Sigmoid colon (tissue), 7 donors: ENCODE measurements at places on chromosomes 5 and 9. TPM values are rescaled to one million over a fixed set of nuclear protein-coding genes. Genes with fewer than 3 reads are reported as not detected.

DMRT1 gene
- polyA plus RNA-seq, result not detected

CDKN2A gene
- polyA plus RNA-seq, result 1.7 TPM

C8G gene
- polyA plus RNA-seq, result 5.4 TPM

RRAGA gene
- polyA plus RNA-seq, result 66.0 TPM

MTMR12 gene
- 11.5 TPM for polyA plus RNA-seq

- no peak for DNase-seq
Observed at GRCh38 chr5:111135946-111136345, 43.8 kb downstream of the WDR36 start.

DNA sequence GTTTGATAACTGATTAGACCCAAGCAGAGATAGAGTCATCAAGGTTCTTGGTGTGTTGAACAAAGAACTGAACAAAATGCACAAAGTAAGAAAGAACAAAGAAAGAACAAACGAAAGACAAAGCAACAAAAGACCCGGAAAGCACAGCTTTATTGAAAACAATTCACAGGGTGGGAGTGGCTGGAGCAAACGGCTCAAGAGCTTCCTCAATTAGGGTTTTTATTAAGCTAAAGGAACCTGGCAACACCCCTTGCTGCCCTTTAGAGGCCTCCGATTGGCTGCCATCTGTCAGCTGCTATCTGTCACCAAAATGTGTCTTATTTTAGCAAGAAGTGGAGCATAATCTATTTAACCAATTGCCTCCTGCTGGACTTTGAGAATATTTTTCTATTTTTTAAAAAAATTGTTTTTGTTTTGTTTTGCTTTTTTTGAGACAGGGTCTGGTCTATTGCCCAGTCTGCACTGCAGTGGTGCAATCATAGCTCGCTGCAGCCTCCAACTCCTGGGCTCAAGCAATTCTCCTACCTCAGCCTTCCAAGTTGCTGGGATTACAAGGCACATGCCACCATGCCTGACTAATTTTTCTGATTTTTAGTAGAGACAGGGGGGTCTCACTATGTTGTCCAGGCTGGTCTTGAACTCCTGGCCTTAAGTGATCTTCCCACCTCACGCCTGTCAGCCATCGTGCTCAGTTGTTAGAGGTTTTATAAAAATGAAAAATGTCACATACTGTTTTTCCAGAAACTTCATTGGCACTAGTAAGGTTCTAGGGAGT is 7.7 kb upstream of the ABO start:
- DNase-seq, result no peak

- DNase-seq, result peak; percentile 90
Observed at GRCh38 chr5:51383131-51384121, at the start of gene ISL1. Gene ISL1 (plus strand): TSS chr5:51383448. CDS start chr5:51383672, 224 bp downstream.

DNA sequence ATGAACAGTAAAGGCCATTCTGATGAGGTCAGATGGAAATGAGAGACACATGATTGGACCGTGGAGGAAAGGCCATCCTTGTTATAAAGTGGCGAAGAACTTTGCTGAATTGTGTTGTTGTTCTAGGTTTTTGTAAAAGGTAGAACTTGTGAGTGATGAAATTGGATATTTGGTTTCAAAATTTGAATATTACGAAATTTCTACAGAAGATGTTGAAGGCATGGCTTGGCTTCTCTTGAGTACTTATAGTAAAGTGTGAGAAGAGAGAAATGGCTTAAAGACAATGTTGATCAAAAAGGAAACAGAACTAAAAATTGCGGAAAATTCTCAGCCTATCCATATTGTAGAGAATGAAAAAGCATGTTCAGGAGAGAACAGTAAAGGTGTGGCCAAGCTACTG is 166.6 kb upstream of the S1PR3 start:
- DNase-seq, result no peak

DNA sequence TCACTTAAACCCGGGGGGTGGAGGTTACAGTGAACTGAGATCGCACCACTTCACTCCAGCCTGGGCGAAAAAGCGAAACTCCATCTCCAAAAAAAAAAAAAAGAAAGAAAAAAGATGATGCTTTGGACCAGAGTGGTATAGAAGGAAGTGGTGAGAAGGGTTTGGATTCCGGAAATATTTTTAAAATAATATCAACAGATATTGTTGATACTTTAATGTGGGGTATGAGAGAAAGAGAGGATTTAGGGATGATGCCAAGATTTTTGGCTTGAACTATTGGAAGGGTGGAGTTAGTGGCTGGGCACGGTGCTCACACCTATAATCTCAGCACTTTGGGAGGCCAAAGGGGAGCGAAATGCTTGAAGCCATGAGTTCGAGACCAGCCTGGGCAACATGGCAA is 49.6 kb upstream of the PLIN2 start:
- DNase-seq, result no peak

- no peak for DNase-seq
Observed at GRCh38 chr5:77343165-77343564, 132.7 kb downstream of the PDE8B start.

- DNase-seq, result no peak
Observed at GRCh38 chr9:127912882-127913281, 4.0 kb downstream of the ST6GALNAC4 start.

- peak; percentile 92 for DNase-seq
Observed at GRCh38 chr9:77848897-77849296, 182.7 kb downstream of the GNAQ start.

- DNase-seq, result no peak
Observed at GRCh38 chr5:43497311-43498104, 13.8 kb upstream of the TMEM267 start.

- no peak for DNase-seq
Observed at GRCh38 chr9:86713470-86713869, 233.8 kb downstream of the GAS1 start.

DNA sequence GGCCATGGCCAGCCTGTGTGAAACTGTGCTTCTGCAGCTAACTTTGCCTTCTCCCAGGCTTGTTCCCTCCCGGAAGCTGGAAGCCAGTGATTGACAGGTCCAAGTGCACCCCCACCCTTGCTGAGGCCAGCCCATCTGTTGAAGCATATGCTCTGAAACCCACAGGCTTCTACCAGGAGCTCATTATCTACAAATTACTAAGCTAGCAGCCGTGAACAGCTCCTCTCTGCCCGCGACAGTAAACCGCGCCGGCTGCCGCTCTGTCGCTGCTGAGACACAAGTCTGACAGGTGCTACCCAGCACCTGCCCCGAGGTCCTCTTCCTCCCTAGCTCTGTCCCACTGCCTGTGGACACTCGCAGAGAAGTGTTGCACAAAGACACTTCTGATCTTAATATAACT is 490.9 kb downstream of the GADD45G start:
- no peak for DNase-seq

DNA sequence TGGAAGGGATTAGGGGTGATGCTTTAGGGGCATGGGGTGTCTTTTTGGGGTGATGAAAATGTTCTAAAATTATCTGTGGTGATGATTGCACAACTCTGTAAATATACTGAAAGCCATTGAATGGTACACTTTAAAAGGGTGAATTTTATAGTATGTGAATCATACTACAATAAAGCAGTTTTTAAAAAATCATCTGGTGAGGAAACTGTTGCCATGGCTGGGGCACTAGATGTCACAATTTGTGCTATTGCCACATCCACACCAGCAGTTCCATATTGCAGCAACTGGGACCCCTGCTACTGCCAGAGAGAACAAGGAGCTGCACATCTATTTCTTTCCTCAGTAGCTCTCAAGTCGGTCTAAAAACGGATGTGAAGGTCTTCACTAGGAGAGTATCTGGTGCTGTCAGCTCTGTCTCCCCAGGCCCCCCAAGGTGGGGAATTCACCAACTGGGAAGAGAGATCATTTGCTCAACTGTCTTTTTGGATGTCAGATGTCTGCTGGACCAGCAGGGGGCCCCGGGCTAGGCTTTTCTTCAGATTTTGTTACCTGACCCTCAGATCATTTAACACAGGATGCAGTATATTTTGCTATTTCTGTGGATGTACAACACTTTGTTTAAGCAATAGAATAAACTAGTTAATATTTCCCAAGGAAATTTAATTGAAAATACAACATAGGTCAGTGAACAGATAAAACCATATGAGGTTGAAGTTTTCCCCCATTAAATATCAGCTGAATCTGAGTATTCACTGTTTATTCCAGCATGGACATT is 13.2 kb downstream of the CMYA5 start:
- no peak for DNase-seq

GRCh38 chr5:37034955-37035354 is 158.4 kb downstream of the NIPBL start:
- DNase-seq, result no peak

DNA sequence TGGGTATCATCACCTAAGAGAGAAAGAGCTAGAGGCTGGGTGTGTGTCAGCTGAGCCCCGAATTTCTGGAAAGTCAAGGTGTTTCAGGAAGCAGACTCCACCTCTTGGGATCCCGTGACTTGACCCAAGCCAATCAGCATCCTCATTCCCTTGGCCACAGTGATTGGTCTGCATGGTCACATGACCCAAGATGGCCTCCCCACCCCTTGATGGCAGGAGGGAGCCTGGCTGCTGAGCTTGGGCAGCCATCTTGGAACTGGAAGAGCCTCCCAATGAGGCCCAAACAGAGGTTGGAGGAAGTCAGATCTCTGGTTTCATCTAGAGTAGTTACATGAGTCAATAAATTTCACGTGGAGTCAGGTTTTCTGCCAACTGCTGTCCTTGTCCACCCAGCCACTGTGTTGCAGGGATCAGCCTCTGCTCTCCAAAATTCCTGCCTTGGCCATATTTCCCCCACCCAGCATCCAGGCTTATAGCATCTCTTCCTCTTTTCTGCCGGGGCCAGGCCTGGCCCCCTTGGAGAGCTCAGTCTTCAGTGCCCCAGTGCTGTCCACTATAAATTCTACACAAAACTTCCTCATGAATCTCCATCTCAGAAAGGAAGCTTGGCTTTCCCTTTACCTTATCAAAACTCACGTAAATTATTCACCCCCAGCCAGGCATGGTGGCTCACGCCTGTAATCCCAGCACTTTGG is 17.2 kb upstream of the SUSD3 start:
- no peak for DNase-seq

DNA sequence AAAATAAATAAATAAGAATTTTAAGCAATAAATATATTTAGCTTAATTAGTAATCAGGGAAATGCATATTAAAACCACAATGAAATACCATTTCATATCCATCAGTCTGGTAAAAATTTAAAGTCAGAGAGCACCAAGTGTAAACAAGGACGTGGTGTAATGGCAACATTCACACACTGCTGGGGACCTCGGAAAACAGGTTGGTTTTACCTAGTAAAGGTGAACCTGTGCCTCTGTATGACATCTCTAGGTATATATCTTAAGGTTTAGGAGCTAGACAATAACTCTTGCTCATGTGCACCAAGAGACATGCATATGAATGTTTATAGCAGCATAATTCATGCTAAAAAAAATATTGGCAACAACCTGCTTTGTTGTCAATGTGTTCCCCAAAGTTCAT is 29.7 kb downstream of the FNBP1 start:
- DNase-seq, result no peak

- DNase-seq, result no peak
Observed at GRCh38 chr5:66991746-66992145, 204.9 kb downstream of the CD180 start.

DNA sequence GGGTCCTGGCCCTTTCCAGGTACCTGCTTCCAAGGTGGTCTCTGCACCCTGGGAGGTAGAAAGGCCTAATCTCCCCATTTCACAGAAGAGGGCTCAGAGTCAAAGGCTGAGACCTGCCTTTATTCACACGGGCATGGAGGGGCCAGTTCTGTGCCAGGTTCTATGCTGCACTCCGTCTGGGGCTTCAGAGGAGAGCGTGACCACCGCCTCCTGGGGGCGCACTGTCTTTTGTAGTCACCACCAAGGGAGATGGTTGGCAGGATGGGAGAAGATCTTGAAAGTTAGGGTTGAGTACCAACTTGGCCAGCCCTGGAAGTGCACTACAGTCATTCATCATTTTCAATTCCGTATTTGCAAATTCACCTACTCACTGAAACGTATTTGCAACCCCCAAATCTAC is 23.7 kb upstream of the PRDM12 start:
- no peak for DNase-seq

- no peak for DNase-seq
Observed at GRCh38 chr5:149128023-149128875, 13.0 kb upstream of the ABLIM3 start.

DNA sequence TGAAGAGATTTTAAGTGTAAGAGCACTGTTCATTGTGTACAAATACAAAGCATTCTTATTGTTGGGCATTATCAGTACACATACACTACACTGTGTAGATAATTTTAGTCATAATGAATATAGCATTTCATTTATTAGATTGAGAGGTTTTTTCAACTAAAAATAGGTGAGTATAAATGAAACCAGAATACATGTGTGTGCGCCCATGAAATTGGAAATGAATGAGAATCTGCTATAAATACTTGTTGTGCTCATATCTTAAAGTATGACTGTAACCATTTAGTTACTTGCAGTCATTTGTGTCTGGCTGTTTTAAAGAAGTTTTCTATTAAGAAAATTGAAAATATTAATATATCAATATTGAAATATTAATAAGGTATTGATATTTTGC is 189.0 kb upstream of the MEF2C start:
- no peak for DNase-seq

DNA sequence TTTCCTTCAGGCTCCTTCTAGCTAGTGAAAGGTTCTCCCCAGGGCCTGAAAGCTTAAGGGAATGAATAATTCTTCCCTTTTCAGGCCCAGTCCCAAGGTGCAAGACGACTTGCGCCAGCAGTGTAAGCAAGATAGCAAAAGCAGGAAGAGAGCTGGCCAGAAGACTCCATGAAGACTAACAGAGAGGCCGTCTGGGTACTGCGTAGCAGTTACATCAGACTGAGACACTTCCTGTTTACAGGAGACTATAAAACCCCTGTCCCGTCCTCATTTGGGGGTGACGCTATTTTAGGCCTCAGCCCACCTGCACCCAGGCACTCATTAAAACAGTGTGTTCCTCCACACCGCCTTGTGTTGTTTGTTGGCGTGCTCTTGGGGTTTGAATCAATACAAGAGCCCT is 90.7 kb upstream of the MOCS2 start:
- no peak for DNase-seq

DNA sequence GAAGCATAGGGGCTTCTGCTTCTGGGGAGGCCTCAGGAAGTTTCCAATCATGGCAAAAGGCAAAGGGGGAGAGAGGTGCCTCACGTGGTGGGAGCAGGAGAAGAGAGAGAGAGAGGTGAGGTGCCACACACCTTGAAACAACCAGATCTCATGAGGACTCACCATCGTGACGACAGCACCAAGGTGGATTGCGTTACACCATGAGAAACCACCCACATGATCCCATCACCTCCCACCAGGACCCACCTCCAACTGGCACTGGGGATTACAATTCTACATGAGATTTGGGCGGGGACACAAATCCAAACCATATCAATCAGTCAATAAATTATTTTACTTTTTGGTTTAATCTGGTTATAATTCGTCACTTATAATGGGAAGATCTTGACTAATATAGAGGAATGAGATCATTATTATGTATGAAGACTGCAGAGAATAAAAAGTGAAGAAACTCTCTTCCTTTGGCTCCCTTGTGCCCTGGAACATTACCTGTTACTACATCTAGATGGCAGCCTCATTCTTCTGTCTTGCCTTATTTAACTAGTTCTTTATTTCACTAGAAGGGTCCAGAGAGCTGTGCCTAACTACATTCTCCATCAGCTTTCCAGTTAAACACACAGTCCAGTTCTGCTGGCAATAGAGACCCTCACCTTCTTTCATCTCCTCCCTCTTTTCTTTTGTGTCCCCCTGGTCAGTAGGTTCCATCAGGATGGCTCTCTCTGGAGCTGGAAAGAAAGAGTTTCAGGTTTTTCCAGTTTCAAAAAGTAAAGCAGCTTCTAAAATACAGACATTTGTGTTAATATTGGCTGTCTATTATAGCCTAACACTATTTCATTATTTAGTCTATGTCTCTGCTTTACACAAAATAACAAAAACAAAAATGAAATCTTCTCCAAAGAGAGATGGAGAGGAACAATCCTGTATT is 21.7 kb upstream of the SPINK7 start:
- DNase-seq, result no peak

- DNase-seq, result no peak
Observed at GRCh38 chr9:11559001-11559776, 946.4 kb upstream of the PTPRD start.
